ENCODE measurements at places on chromosomes 4 and X.

GRCh38 chrX:93422693-93423092 is 250.7 kb downstream of the NAP1L3 start:
- DNase-seq: peak; percentile 12

DNA sequence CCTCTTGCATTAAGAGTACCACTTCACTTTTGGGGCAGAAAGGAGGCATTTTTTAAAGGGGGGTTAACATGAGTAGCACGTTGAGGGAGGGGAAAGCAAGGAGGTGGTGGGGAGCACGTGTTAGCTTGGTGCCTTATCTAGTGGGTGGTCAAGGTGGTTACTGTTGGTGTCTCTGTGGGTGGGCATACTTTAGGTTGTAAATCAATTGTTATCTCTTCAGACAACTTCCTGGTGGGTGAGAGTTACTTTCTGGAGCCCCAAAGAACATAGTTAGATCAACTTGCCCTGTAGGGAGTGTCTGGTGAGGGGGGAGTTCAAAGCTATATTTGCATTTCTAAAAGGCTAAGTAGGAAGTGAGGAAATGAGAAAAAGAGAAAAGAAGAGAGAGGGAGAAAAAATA is 297.7 kb upstream of the CLNK start:
- no peak for DNase-seq

DNA sequence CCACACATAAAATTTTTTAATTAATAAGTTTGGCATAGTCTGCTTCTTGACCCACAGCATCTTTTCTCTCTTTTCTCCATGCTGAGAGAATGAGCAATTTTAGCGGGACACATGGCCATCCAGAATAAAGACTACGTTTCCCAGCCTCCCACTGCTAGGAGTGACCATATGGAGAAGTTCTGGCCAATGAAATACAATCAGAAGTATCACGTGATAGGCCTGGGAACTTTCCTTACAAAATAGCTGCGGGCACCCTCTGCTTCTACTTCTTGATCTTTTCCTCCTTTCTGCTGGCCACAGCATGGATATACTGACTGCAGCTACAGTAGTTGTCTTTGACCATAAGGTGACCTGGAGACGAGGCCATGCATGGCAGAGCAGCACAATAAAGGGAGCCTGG is 348.0 kb downstream of the BCOR start:
- no peak for DNase-seq

DNA sequence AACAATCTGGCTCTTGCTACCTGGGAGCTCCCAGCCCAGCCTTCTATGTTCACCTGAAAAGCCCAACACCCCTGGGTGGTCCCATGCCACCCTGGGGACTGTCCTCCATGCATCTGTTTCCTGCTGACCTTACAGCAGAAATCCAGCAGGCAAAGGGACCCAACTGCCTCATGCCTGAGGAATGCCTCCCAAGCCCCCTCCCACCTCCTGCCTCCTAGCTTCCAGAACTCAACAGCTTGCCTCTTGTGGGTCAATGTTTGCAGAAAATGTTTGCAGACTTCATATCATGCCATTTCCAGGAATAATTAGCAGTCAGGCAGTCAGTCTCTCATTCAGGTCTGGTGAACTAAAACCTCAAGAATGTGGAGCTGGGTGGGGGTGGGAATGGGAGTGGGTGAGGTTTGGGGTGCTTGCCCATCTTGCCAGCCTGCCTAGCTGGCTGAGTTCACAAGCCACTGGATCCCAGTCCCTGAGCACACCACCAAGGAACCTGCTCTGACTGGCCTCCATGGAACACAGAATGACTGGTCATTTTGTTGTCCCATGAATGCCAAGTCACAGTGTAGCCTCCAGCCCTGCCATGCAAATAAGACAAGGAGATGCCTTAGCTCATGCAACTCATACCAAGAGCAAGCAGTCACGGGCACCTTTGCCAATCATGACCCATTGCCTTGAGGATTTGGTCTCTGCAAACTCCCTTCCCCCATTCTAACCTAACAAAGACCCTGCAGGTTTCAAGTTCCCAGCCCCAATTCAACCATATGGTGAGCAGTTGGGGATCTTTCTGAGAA is 12.1 kb upstream of the PLAC1 start:
- peak; percentile 83 for DNase-seq

DNA sequence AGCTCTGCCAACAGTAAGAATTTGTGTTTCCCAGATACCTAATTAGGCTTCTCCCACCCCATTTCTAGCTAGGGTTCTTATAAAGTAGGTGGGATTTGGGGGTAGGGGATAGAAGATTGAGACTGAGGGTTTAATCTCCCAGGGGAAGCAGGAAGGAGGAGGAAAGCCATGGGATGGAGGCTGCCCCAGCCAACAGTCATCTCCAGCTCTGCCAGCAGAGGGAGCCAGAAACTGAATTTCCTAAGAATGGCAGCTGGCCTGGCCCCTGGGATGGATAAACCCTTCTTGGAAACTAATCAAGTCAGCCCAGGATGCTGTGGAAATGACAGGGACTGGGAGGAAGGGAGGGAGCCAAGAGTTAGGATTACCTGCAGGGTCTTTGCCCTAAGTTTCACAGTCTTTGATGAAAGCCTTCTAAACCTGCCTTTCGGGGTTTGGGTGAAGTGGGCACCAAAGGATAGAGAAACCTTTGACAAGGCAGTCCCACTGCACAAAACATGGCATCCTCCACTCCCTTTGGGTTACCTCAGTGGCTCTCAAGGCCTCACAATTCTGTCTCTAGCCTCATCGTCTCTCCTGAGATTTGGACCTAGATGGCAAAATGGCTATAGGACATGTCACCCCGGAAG is 6.7 kb upstream of the ERCC6L start:
- peak; percentile 55 for DNase-seq

GRCh38 chrX:11351375-11352295 is 58.4 kb downstream of the AMELX start:
- DNase-seq: no peak

- peak; percentile 98 for DNase-seq
Observed at GRCh38 chr4:53917729-53918128, 146.7 kb downstream of the CHIC2 start.

DNA sequence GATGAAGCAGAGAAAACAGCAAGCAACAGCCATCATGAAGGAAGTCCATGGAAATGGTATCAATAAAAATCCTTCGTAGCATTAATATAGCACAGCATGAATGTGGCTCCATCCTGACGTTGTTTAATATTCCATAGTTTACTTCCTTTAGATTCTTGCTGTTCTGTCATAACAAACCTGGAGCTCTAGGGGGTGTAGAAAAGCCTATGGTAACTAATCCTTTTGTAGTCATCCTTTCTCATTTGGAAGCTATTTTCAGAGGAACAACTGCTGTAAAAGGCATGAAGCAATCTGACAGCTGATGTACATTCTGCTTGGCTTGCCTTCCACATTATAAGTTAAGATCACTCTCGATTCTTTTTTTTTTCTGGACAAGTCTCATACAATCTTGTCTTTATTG is 914 bp downstream of the MYOZ2 start:
- DNase-seq: no peak

DNA sequence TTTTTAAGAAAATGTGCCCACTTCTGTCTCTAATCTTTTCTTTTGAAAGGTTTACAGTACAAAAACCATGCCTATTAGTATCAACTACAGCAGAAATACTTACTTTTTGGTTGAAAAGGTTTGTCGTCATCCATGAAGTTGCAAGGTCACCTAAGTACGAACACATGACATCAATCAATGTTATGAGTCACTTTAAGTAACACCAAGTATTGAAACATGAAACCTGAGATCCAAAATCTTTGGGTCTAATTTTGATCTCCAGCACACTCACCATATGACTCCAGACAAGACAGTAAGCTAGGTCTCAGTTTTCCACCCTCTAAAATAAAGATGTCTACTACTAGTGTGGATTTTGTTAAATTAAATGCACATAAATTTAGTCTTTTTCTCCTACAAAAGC is 8.4 kb downstream of the ZNF280C start:
- DNase-seq: no peak

DNA sequence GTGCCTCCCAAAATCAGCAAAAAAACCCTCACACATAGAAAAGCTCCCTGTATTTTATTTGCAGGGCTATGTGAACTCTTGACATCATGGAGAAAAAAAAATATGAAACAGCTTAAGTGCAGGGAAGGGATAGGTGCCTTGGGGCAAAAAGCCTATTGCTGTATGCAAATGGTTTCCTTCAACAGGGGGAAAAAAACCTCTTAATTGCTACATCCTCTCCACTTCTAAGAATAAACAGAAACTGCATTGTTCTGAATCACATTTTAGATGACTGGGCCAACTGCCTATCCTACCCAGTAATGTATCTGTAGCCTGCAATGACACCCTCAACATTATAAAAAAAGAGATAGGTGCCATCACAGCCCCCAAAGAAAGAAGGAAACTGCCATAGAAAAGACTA is 229.4 kb upstream of the GALNTL6 start:
- no peak for DNase-seq

GRCh38 chr4:152478461-152479237 is 57.2 kb downstream of the FBXW7 start:
- DNase-seq: no peak

DNA sequence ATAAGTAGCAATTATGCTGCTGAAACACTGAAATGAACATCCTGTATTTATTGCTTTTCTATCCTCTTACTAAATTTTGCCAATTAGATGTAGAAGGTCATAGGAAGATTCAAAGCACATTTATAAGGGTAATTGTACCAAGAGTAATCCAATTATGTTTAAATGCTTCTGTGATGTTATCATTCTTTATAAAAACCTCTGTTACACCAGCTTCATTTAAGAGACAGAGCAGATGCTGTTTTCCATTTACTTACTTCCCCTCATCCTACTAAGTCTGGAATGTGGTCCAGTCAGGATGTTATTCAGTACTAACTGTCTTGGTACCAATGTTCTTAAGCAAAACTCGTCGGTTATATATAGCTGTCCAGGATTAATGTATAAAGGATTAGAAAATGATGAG is 539.6 kb downstream of the PDHA2 start:
- no peak for DNase-seq

GRCh38 chr4:155376387-155377268 is at the start of gene MAP9:
Gene MAP9, minus strand, starts transcription at chr4:155376965. Its CDS starts 1,115 bp downstream, at chr4:155375850.
- peak; percentile 94 for DNase-seq

- no peak for DNase-seq
Observed at GRCh38 chr4:163493643-163494359, 689 bp upstream of the TMA16 start.

GRCh38 chr4:3483471-3483921 is 20.4 kb downstream of the DOK7 start:
- DNase-seq: no peak

DNA sequence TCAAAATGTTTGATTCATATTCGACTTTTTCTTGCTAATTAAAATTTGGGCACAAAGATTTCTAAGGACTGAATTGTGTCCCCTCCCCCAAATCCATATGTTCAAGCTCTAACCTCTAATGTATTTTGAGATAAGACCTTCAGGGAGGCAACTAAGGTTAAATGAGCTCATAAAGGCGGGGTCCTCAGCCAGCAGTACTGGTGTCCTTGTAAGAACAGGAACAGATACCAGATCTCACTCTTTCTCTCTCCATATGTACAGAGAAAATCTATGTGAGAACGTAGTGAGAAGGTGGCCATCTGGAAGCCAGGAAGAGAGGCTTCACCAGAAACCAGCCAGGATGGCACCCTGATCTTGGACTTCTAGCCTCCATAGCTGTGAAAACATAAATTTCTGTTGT is 116.9 kb downstream of the VEGFC start:
- no peak for DNase-seq

DNA sequence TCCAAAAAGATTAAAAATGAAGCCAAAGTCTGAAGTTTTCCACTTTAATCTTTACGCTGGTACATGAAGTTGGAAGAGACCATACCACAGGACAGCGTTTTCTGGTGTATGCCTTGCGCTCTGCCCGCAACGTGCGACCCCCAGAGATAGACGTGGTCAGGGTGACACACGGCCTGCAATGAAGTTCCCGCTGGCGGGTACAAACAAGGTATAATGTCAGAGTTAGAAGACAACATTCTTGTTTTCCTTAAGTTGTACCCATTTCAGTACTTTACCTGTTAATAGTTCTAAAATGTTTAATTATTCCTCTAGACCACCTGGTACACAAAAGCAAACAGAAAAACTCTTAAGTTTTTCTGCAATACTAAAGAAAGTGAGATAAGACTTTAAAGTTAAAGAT is 4.8 kb downstream of the HNRNPDL start:
- no peak for DNase-seq

DNA sequence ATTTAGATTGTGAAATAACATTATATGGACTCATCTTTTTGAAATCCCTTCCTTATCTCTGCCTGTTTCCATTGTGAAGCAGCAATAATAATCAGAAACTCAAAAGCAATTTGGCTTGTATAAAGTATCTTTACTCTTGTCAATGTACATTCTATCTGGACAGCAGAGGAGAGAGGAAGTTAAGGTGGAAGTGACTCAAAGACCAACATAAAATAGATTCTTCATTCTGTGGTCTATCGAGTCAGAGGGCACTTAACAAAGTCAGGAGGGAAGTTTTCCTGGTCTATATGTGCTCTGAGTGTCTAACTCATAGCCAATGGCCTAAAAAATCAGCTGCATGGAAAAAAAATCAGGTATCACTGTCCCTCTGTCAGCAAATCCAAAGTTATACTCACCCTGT is 155.5 kb downstream of the EMCN start:
- peak; percentile 20 for DNase-seq

- DNase-seq: peak; percentile 3
Observed at GRCh38 chrX:111337067-111337637, 66.9 kb upstream of the CAPN6 start.

DNA sequence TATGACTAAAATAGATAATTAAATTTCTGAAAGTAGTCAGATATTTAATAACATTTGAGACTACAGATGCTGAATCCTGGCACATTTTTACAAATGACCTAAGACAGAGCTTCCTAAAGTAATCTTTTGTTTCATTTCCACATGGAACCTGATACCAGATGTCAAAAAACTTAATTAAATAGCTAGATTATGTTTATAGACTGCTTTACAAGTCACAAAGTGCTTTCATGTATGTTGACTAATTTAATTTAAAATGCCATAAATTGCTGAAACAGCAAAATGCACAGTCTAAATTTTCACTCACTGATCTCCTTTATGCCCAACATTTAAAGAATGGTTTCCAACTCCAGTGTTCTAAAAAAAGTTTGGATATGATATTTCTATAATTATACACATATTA is 299.1 kb upstream of the TBX22 start:
- no peak for DNase-seq

- DNase-seq: peak; percentile 99
Observed at GRCh38 chrX:2707334-2707760, 16.3 kb downstream of the CD99 start.

GRCh38 chrX:129736491-129736890 is 2.3 kb upstream of the XPNPEP2 start:
- DNase-seq: no peak

GRCh38 chr4:152605031-152605430 is 69.1 kb upstream of the FBXW7 start:
- no peak for DNase-seq

- no peak for DNase-seq
Observed at GRCh38 chrX:2457289-2458133, 43.3 kb downstream of the DHRSX start.

- DNase-seq: peak; percentile 91
Observed at GRCh38 chr4:80081566-80081965, 8.5 kb upstream of the ANTXR2 start.
